ENCODE measurements at places on chromosomes 11 and 22.
A peak's percentile ranks its signal among the peaks of the same experiment; 100 is the strongest.

DNA sequence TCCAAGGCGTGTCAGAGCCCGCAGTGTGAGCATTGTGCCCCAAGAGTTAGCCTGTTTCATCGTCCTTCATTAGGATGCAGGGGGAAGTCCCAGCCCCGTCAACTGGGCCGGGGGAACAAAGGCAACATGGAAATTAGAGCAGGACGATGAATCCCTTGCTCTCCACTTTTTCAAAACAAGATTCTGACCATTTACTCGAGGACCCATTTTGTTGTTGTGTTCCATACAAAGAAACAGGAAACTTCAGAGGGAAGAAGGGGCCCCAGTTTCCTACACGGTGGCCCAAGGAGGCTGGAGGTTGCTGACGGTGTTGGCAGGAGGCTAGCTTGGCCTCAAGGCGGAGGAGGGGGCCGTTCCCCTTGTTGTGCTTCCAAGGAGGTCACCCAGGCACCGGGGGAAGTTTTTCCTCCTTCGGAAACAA, 44.0 kb upstream of the SLC1A2 start:
- DNase-seq = no peak

GRCh38 chr22:44347549-44347948, 34.8 kb upstream of the SHISAL1 start:
- DNase-seq = no peak

DNA sequence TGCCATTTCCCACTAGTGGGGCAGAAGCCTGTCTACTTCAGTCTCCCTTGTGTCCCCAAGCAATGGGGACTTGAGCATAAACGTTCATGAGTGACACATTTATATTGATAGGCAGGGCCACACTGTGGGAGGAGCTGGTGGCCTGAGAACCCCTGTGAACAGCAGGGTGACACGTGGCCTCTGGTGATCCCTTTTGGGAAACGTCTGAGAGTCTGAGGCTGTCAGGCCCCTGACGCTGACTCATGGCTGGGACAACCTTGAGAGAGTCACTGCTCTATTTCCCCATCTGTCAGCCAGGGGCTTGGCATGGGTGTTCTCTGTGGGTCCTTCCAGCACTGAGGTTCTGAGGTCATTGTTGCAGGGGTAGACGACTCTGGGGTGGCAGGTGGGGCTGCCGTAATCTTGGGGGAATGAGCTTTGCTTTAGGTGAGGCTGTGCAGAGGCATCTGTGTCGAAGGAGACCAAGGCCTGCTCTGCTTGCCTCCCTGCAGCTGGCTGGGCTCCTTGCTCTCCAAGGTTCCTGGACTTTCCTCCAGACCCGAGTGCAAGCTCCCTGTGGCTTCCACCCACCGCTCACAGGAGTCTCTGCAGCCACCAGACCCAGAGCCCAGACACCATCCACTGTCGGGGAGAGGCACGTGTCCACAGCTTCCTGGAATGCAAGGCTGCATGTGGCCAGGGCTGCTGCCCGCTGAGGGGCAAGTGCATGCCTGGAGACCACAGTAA, 54.7 kb downstream of the SMIM38 start:
- no peak for DNase-seq

GRCh38 chr22:23581260-23581650, 1.2 kb upstream of the IGLL1 start:
- DNase-seq = no peak

GRCh38 chr22:43543522-43544288, 131.9 kb downstream of the MPPED1 start:
- no peak for DNase-seq

- DNase-seq = peak; percentile 46
These were observed 339.1 kb upstream of the B3GAT1 start for GRCh38 chr11:134751031-134751585.

GRCh38 chr11:66068154-66068821, 1.8 kb upstream of the PACS1 start:
- DNase-seq = peak; percentile 81

- DNase-seq = no peak
These were observed 933 bp upstream of the DLAT start for GRCh38 chr11:112024178-112024772.

DNA sequence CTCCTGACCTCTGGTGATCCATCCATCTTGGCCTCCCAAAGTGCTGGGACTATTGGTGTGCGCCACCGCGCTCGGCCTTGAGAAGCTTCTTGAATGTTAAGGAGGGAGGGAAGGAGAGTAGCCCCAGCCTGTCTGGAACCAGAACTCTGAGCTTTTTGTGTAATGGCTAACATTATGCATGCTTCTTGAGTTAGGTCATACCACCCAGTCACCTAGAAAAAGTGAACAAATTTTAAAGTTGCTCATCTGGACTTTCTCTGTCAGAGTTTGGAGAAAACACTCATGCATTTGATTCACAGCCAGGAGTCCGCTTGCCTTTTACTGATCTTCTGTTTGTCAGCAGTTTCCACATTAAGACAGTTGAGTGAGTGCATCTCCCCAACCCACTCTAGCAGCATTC, 82.1 kb downstream of the PPP6R3 start:
- DNase-seq = no peak

DNA sequence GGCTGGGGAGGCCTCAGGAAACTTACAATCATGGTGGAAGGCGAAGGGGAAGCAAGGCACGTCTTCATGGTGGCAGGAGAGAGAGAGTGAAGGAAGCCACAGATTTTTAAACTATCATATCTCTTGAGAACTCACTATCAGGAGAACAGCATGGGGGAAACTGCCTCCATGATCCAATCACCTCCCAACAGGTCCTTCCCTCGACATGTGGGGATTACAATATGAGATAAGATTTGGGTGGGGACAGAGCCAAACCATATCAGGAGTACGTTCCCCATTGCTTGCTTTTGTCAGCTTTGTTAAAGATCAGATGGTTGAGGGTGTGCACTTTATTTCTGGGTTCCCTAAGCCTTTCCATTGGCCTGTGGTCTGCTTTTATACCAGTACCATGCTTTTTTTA, 53.7 kb upstream of the E2F8 start:
- DNase-seq = no peak

DNA sequence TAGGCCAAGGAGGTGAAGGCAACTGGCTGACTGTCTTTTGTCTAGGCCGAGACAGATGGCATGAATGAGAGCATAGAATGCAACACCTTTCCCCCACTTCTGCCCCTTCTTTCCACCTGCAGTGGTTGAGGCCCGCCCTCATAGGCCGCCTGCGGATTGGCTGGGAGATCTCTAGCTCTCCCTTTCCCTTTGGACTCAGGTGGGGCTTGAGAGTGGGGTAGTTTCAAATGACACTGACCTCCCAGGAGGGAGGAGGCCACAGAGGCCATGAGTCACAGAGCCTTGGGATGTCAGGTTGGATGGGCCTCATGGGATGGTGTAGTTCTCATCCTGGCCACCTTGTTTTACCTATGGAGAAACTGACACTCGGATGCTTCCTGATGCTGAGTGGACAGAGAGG, 9.1 kb downstream of the MICAL2 start:
- no peak for DNase-seq

GRCh38 chr11:92978271-92979111, 9.0 kb downstream of the MTNR1B start:
- no peak for DNase-seq

- DNase-seq = no peak
These were observed 68.6 kb downstream of the LDLRAD3 start for GRCh38 chr11:36012455-36012854.

DNA sequence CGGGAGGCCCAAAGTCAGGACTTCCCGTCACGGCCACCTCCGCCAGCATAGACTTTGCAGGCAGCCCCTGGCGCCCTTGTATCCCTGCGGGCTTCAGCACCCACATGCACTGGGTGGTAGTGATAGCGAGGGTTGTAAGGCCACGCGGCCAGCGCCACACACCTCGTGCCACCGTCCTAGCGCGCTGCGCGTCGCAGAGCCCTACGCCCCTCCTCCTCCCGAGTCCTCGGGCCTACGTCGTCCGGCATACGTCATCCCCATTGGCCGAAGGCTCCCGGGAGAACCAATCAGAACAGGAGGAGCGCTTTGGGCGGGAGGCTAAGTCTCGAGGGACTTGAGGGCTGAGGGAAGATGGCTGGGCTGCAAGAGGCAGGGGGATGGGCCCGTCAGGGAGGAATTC, 1.3 kb upstream of the BTBD18 start:
- no peak for DNase-seq

- DNase-seq = no peak
These were observed 29.0 kb downstream of the SHANK3 start for GRCh38 chr22:50701428-50702154.

DNA sequence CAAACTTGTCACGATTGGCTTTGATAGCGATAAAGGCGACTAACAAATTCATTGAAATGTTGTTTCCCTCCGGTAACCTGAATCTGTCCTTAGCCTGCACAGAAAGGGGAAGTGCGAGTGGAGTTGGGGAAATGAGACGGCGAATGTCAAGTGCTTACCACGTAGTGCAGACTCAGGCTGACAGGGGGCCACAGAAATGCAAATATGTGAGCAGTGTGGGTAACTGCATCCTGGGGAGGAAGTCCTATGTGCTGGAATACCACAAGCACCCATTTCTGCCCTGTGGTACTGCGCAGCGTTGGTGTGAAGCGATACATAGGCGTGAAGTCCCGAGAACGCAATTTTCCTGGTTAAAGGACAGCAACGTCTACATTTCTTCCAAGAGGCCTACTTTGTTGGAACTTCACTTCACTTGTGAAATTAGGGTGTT, 869 bp upstream of the EIF4ENIF1 start:
- DNase-seq = peak; percentile 68

All from right atrium auricular region (tissue), 2 donors.